ENCODE measurements at places on chromosomes 12 and 14.

GRCh38 chr14:76191297-76191696 lies 39.6 kb downstream of the GPATCH2L start:
- DNase-seq, result no peak

- DNase-seq, result no peak
Measured at GRCh38 chr14:61644175-61644574, 51.1 kb upstream of the HIF1A start.

- DNase-seq, result no peak
Measured at GRCh38 chr12:12958886-12959285, 6.9 kb upstream of the GPRC5D start.

DNA sequence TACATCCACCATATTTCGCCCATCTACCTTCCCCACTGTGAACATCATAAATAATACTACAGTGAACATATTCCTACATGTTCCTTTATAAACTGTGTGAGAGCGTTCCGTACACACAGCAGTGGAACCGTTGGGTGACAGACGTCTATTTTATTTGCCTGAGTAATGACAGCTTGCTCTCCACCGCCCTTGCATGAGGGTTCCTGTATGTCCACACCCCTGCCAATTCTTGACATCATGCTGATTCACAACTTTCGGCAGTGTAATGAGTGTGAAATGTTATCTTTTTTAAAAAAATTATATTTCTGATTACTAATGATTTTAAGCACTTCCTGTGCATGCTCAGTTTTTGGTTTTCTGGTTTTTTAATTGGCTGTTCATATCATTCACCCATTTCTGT lies 4.3 kb upstream of the RAD52 start:
- no peak for DNase-seq

All from AG04449 (cell line).